ENCODE measurements at places on chromosomes 5 and 9.
A peak's percentile ranks its signal among the peaks of the same experiment; 100 is the strongest.

DNA sequence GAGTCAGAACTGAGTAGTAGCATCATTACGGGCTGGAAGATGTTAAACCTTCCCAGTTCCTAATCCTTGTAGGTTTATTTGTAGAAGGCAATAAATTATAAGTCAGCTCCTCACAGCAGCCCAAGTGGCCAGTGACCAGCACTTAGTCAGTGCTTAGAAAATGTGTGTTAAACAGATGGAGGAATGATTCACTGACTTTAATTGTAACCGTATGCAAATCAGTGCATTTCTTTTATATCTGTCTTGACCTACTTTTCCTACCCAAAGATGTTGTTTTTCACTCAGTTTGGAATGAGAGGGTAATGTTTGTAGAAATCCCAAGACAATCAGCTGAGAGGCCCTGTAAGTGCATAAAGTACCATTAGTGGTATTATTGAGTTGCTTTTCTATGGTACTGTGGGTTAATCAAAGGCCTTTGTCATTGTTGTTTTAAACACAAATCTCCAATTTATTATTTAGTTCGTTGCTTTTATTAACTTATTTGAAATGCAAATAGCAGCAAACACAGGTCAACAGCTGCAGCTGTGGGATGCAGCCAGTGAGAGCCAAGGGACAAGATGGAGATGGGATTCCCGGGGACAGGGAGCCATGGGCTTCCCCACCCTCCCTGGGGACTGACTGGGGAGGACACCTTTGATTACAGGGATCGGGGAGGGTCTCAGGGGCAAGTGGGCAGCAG is 49.8 kb downstream of the MAP1B start:
- peak; percentile 41 for DNase-seq

- no peak for DNase-seq
Measured at GRCh38 chr9:520302-520701, 305.6 kb downstream of the DOCK8 start.

- no peak for DNase-seq
Measured at GRCh38 chr9:19127871-19128500, 694 bp upstream of the PLIN2 start.

- DNase-seq: no peak
Measured at GRCh38 chr5:1211701-1212100, 10.3 kb downstream of the SLC6A19 start.

- DNase-seq: peak; percentile 61
Measured at GRCh38 chr9:116572095-116572748, 114.9 kb upstream of the TRIM32 start.

DNA sequence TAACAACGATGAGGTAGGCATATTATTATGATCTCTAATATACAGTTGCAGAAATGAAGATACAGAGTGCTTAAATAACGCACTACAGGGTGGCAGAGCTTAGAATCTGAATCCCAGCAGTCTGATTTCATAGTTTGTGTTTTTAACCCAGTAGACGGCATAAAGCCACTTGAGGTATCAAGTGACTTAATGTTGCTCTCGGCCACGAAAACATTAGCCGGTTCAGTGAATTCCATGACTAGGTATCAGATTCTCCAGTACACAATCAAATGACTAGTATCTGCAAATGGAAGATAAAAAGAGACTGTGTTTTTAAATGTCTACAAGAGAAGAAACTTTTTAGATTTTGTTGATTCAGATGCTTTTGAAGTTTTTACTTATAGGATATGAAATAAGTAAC is 24.8 kb downstream of the SMC2 start:
- DNase-seq: no peak

DNA sequence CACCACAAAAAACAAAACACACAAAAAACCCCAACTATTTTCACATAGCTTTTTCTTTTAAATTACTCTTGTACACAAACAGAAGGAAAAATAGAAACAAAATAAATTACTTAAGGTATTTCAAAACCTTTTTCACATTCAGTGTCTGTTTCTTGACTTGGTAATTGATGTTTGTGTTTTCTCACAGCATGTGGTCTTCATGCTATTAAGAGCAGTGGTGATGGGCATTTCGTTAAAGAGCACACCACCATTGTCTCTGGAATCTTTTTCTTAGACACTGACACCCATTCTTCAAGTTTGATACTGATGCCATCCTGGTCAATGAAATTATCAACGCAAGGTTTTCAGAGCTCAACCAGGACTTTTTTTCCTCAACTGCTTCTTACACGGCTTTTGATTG is 63.8 kb downstream of the SLC28A3 start:
- no peak for DNase-seq

DNA sequence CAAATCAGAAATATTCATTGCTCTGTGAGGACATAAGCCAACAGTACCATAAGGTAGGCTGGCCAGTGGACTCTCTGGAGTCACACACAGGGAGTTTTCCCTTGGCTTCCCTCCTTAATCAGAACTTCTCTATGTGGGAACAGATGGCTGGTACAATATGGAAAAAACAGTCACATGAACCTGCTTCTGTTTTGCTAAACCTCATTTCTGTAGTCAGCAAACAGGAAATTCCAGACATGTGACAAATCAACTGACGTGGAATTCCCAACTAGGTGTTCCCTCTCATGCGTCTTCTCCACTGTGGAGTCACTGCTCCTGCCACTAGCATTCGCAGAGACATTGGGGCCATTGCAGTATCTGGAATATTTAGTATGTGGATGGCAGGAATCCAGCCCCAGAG is 617.6 kb downstream of the KIF4B start:
- DNase-seq: no peak

GRCh38 chr9:87309236-87309635 is 188.4 kb upstream of the DAPK1 start:
- DNase-seq: no peak

DNA sequence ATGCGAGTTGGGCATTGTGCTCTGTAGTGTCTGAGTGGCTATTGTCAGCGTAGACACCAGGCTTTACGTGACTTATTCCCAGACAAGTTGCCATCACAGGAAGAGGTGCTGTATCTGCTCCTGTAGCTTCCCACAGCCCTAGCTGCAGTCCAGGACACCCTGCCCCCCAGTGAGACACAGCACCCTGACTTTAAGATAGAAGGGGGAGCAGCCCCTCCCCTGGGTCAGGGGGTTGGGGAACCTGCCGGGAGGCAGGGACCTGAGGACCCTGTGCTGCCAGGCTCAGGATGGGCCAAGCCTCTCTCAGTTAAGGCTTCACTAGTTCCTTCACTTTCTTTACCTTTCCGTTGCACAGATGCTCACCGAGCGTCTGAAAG is 75.4 kb downstream of the NEK6 start:
- no peak for DNase-seq

DNA sequence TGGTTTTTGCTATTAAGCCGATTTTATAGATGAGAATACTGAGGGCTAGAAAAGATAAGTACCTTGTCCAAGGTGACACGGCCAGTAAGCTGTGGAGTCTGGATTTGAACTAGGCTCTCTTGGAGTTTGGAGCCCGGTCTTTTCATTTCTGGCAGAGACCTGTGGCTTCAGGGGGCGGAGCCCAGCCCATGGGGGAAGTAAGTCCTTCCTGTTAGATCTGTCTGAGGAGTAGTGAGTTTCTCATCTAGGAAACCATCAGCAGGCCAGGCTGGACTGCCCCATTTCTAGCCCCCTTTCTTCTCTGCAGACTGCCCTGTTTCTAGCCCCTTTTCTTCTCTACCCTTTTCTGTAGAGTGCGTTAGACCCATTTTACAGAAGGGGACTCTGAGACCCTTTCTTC is 521 bp upstream of the PTGS1 start:
- no peak for DNase-seq

GRCh38 chr5:174413567-174414314 is 310.6 kb upstream of the MSX2 start:
- no peak for DNase-seq

DNA sequence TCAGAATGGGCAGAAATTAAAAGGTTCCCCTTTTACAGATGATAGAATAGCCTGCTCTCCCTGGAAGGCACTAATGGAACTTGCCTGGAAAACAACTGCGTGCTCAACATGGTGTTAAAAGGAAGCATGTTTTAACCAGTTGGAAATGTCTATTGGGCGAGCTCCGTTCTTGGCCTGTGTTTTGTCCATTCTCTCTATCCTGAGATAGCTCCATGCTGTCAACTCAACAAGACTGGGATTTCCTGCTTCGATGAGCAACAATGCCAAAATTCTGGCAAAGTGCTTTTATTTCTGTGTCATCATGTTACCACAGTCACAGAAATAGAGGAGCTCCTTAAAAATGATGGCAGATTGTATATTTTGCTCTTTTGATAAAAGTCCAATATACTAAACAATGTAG is 198.3 kb downstream of the PLK2 start:
- DNase-seq: no peak

- no peak for DNase-seq
Measured at GRCh38 chr9:95277509-95277908, 40.0 kb downstream of the FANCC start.

- DNase-seq: peak; percentile 64
Measured at GRCh38 chr5:136082390-136083193, 50.1 kb upstream of the SMAD5 start.

DNA sequence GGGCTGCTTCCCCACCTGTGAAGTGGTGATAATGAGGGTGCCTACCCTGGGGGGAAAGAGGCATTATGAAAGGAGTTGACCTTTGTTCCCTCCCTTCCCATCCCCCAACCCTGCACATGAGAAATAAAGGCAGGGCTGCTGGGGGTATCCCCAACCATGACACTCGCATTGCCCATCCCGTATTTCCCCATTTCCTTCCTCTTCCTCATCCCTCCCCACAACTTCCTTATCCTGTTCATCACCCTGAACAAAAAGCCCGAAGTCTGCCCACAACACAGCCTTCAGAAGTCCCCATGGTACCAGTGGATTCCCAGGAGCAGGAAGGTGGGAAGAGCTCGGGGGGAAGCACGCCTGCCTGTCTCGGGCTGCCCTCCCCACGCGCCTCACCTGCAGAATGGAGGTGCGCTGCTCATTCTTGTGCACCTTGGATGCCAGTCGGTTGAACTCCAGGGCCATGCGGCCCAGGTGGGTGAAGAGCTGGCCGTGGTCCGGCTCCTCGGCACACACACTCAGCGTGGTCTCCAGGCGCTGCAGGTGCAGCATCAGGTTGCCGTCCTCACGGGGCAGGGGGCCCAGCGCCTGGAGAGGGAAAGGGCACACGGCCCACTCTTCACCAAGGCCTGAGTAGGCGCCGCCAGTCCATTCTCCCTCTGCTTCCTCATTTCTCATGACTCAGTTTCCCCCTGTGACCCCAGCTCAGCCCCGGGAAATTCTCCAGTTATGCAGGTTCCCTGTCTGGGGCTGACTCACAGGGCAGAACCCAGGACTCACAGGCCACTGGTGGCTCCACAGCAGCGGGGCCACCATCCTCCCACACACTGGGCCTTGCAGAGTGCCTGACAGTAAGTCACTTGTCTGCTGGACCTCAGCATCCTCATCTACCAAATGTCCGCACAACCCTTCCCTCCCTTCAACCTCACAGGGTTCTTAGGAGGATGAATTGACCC is 24.2 kb downstream of the TNIP1 start:
- no peak for DNase-seq

DNA sequence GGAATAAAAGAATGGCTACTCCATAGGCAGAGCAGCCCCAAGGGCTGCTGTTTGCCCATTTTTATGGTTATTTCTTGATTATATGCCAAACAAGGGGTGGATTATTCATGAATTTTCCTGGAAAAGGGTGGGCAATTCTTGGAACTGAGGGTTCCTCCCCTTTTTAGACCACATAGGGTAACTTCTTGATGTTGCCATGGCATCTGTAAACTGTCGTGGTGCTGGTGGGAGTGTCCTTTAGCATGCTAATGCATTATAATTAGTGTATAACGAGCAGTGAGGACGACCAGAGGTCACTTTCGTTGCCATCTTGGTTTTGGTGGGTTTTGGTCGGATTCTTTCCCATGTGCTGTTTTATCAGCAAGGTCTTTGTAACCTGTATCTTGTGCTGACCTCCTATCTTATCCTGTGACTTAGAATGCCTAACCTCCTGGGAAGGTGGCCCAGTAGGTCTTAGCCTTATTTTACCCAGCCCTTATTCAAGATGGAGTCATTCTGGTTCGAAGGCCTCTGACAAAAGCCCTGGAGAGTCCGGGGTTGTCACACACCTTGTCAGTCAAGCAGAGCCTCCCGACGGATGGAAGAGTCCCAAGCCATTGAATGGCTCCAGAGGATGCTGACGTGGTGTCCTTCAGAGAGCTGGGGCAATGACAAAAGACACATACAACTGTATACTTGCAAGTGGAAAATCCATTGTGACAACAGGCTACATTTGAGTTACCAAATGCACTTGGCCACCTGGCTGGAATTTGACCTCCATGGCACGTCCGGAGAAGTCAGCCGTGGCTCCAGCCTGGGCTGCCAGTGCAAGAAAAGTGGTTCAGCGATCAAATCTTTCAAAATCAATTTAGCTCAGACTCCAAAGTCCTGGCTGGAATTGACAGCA is 67.1 kb upstream of the CLINT1 start:
- no peak for DNase-seq

GRCh38 chr5:129856325-129856724 is 47.9 kb upstream of the CHSY3 start:
- DNase-seq: no peak

DNA sequence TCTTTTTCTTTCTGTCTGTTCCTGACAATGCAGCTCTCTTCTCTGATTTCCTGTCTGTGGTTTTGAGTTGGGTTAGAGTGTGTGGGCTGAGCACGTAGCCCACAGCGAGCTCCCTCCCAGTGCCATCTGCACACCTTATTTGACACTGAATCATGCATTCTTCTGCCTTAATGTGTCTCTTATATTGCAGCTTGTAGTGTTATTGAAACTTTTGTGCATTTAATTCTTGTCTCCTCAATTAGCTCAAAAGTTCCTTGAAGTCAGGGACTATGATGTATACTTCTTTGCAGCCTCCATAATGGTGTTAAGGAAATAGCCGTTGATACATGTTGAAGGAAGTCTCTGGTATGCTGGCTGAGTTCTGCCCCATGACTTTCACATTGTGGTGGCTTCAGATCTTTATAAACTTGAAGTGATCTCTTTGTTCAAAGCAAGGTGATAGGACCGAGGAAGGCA is 576.2 kb upstream of the CLINT1 start:
- no peak for DNase-seq

GRCh38 chr5:155711882-155712281 is 615.1 kb upstream of the SGCD start:
- no peak for DNase-seq

GRCh38 chr5:179387151-179388110 is 42.2 kb upstream of the ADAMTS2 start:
- DNase-seq: no peak

DNA sequence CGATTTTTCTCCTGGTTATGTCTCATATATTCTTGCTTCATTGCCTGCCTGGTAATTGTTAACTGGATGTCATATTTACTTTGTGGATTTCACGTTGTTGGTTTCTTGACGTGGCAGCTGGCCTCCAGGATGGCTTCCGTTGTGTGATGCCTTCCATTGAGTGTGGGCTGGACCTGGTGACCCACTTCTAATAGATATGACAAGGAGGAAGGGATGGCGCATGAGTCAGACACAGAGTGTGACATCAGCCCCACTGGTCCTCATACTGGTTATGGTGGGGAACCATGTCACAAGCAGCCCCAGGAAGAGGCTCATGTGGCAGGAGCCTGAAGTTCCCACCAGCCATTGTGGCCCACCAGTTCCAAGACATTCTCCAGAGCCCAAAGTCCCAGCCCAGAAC is 6.4 kb upstream of the PAEP start:
- no peak for DNase-seq

- peak; percentile 79 for DNase-seq
Measured at GRCh38 chr9:114677418-114677817, 4.6 kb downstream of the TEX48 start.

- DNase-seq: peak; percentile 12
Measured at GRCh38 chr5:177402271-177403043, 2.0 kb upstream of the PFN3 start.
